ENCODE measurements at places on chromosomes 2 and 18.

- peak; percentile 67 for DNase-seq
Observed at GRCh38 chr2:23489471-23490322, 104.7 kb downstream of the KLHL29 start.

DNA sequence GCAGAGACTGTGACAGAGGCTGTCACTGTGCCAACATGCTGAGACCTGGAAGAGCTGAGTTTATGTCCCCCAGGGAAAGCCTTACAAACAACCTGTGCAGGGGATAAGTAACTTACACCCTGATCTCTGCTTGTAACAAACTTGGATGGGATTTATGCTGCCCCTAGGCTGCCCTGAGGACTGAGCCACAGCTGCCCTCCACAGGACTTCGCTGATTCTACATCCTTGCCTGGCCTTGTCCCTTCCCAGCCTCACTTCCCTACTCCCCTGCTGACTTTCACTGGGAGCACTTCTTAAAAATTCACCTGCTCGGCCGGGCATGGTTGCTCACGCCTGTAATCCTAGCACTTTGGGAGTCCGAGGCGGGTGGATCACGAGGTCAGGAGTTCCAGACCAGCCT is 45.9 kb upstream of the ASAP2 start:
- DNase-seq = no peak

DNA sequence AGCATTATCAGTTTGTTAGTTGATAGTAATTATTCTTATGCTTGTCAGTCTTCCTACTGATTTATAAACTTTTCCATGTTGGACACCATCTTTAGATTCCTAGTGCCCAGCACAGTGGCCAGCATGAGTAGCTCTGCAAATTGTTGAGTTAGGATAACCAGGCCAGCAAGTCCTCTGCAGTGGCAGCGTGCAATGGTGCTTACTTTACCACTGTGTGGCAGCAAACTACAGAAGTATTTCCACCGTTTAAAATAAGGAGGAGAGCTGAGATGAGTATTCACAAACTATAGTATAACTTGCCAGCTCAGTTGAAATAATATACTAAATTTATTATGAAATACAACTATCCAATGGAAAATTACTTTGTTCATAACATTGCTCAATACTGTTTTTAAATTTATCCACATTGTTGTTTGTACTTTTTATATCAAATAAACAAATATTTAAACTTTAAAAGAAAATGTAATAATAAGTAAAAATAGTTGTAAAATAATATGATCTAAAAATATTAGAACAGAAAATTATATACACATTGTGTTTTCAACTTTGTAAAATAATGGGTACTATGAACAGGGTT is 9.3 kb upstream of the THADA start:
- DNase-seq = no peak

- no peak for DNase-seq
Observed at GRCh38 chr2:155574941-155575340, 757.6 kb downstream of the NR4A2 start.

DNA sequence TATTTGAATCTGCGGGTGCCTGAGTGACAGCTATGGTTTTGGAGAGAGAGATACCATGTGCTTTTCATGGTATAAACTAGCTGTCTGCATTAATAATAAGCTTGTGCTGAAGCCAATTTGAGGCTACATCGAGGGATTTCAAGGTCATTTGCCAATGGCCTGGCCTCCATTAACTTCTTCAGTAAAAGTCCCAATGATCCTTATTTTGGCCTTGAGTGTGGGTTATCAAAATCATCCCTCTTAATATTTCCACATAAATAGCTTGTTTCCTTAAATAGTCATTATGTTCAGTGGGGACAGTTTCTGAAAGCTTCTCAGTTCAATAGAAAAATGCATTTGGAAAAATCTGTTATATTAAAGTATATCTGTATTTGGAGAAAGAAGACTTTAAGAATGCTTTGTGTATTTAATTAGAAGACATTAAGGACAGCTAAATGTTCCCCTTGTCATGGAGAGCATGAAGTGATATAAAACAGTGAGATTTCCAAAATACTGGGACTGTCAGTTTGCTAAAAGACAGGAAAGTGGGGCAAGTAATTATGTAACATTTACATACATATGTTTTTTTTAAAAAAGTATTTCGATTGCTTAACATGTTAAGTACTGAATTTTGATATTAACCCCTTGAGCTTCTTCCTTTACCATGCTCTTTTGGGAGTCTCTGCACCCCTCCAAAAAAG is 355.5 kb upstream of the ZEB2 start:
- DNase-seq = no peak

DNA sequence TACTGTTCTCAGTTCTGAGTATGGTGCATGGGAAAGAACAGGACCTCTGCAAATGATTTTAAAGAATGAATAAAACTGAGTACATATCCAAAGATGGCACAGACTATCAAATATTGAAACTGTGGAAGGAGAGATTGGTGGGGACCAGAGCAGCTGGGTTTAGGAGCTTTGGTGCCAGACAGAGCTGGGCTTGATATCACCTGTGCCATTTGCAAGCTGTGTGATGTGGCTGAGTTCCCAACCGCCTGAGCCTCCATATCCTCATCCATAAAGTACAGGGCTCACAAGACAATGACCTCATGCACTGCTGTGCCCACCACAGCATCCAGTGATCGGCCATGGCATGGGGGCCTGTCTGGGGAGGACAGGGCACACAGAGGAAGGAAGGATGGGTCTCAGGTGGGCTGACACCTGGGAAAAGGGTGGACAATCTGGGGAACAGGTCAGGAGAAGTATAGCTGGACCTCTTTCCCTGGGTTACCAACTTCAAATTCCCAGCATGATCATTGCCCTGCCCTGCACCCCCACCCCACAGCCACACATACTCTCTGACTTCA is 83.9 kb upstream of the RAB6C start:
- no peak for DNase-seq

DNA sequence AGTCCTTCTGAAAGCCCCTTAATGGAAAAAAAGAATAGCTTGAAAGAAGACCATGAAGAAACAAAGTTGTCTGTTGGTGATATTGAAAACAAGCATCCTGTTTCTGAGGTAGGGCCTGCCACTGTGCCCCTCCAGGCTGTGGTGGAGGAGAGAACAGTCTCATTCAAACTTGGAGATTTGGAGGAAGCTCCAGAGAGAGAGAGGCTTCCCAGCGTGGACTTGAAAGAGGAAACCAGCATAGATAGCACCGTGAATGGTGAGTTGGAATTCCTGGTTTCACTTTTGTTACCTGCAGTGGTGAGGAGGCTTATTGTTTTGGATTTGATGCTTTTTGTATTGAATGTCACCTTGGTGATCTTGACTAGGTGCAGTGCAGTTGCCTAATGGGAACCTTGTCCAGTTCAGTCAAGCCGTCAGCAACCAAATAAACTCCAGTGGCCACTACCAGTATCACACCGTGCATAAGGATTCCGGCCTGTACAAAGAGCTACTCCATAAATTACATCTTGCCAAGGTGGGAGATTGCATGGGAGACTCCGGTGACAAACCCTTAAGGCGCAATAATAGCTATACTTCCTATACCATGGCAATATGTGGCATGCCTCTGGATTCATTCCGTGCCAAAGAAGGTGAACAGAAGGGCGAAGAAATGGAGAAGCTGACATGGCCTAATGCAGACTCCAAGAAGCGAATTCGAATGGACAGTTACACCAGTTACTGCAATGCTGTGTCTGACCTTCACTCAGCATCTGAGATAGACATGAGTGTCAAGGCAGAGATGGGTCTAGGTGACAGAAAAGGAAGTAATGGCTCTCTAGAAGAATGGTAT is 13.3 kb downstream of the SLC20A1 start:
- no peak for DNase-seq

- DNase-seq = no peak
Observed at GRCh38 chr18:2394684-2395083, 176.6 kb downstream of the METTL4 start.
